ENCODE measurements at places on chromosomes 2 and 18.

GRCh38 chr2:20485612-20486388 is 38.9 kb downstream of the RHOB start:
- DNase-seq: no peak

- DNase-seq: no peak
These were observed 25.8 kb downstream of the CAB39 start for GRCh38 chr2:230738391-230738811.

DNA sequence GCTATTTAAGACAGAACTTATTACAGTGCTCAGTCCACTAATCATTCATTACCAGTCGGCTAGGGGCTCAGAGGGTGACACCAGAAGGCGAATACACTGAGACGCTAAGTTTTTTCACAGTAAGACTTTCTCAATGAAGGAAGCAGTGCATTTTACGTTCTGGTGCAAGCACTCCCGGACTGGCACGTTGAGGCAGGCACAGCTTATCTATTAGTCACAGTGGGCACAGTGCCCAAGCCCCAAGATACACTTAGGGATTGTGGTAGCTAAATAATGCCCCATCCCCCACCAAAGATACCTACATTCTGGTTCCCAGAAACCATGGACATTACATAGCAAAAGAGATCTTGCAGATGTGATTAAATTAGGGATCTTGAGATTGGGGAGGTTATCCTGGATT is 32.6 kb upstream of the BCL11A start:
- DNase-seq: no peak

GRCh38 chr2:231069379-231070054 is 12.8 kb downstream of the PSMD1 start:
- no peak for DNase-seq

DNA sequence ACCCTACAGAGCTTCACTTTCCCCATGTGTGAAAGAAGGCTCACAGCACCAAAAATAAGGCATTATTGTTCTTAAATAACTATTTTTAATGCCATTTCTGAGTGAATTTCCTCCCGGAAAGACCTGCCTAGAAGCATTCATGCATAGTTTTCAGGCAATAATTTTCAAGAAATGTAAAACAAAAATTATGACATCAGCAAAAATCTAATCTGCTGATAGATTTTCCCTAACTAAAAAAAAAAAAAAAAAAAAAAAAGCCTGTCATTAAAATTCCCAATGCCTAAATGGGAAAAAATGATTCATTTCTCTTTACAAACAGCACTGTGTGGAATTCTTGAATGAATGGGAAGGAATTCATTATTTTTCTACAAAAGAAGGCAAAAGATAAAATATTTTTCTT is 35.4 kb downstream of the ABCB11 start:
- DNase-seq: no peak

DNA sequence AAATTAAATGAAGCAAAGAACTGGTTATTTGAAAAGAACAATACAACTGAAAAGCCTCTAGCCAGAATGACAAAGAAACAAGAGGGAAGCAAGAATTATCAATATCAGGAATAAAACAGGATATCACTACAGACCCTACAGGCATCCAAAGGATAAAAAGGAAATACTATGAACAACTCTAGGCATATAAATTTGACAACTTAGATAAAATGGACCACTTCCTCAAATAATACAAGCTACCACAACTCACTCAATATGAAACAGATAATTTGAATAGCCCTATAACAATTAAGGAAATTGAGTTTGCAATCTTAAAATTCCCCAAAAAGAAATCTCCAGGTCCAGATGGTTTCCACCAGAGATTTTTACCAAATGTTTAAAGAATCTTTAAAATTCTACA is 19.8 kb downstream of the RPRD1A start:
- no peak for DNase-seq

DNA sequence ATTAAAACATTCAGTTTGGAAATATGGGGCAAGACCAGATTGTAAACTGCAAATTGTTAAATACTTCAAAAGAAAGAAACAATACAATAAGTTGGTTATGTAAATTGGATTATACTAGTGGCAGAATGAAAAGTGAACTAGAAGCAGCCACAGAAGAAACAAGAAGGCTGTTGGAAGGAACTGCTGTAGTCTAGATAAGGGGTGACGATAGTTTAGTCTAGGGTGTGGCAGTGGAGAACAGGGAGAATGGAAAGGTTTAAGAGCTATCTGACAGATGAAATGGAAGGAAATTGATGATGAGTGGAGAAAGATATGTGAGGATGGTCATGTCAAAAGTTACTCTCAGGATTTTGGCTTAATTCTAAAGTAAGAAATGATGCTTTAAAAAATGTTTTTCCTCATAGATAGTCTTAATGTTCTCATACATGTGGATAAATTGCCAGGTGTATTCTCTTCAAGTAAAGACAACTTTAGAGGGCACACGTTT is 179.7 kb downstream of the GPD2 start:
- no peak for DNase-seq

- peak; percentile 68 for DNase-seq
These were observed 300.9 kb downstream of the PHLPP1 start for GRCh38 chr18:63016270-63016669.

DNA sequence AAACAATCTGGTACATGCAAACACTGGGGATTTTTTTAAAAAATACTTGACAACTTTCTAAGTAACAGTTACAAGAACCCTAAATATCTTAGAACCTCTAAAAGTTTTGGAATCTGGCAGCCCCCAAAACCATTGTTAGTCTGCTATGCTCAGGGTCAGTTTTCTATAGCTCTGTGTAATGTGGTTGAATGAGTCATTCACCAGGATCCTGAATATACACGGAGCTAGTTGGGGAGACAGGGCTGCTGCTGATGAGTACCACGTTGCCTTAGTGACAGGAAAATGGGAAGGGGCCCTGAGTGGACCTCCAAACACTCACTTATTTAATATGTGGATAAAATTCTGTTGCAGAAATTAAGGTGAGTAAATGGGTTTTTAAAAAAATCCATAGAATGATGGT is 36.9 kb upstream of the TANC1 start:
- no peak for DNase-seq

DNA sequence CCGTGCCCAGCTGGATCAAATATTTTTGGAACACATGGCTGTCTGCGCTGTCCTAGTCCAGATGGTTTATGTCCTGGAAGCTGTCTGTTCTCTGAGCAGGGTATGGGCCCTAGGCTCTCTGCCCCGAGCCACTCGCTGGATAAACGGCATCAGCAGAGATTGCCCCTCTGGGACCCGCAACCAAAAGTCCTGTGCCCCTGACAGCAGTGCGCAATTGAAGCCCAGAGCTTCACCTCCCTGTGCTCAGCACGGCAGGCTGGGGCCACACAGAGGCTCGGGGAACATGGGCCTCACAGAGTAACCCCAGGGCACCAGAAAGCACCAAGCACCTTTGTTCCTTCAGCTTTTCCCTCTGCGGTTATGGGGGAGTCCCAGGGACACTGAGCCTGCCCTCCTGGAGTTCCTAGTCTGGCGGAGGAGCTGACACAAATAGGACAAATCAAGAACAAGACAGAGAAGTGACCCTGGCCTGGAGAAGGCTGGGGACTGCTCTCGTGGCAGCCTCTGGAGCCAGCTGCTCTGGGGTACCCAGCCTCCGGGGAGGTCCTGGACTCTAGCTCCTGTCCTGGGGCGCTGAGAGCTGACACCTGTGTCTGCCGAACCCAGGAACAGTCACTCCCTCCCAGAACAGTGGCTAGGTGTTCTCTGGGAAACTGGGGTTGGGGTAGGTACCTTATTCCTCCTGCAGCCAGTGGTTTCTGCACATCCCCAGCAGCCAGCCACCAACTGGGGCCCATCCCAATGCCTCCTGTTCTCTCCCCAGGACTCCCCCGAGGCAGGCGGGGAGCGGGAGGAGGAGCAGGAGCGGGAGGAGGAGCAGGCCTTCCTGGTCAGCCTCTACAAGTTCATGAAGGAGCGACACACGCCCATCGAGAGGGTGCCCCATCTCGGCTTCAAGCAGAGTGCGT is 12.3 kb downstream of the ARID5A start:
- peak; percentile 16 for DNase-seq

DNA sequence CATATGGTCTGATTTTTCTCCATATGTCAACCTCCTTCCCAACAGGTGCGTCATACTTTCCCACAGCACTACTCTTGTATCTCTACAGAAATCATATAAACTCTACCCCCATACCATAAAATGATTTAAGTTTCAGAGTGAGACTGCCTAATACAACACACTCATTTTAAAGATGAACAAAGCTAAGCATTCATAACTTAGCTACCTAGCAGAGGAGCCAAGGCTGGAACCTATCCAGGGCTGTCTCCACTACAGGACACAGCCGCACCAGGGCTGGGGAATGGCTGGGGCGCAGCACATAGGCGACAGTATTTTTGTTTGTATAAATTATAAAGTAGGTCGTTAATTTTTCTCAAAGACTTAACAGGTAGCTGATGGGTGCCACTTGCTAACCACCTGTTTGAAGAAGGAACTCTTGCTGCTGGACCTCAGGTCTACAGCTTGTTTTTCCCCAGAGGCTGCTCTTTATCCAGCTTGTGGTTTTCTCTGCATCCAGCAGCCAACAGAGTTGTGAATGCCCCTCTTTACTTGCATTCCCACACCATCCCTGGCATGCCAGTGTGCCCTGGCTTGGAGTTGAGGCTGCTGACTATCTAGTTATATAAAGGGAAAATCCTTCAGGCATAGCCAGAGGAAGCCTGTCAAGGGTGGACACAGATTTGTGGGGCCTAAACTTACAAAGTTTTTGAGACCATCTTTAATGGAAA is 62.0 kb downstream of the HNRNPLL start:
- no peak for DNase-seq

DNA sequence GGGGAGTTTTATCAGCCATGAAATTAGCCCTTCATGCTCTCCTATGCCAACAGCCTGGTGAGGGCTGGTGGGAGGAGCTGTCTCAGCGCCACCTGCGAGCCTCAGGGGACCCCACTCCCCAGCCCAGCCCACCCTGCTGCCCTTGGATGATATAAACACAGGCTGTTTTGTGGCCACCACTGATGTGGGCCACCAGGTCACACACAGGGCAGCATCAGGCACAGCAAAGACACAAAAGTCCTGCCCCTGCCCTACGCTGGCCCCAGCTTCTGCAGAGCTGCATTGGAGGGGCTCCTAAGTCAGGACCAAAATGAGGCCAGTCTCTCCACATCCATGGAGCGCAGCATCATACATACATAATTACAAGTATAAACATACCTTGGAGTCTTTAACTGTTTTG is 110.6 kb upstream of the TEX51 start:
- DNase-seq: no peak

DNA sequence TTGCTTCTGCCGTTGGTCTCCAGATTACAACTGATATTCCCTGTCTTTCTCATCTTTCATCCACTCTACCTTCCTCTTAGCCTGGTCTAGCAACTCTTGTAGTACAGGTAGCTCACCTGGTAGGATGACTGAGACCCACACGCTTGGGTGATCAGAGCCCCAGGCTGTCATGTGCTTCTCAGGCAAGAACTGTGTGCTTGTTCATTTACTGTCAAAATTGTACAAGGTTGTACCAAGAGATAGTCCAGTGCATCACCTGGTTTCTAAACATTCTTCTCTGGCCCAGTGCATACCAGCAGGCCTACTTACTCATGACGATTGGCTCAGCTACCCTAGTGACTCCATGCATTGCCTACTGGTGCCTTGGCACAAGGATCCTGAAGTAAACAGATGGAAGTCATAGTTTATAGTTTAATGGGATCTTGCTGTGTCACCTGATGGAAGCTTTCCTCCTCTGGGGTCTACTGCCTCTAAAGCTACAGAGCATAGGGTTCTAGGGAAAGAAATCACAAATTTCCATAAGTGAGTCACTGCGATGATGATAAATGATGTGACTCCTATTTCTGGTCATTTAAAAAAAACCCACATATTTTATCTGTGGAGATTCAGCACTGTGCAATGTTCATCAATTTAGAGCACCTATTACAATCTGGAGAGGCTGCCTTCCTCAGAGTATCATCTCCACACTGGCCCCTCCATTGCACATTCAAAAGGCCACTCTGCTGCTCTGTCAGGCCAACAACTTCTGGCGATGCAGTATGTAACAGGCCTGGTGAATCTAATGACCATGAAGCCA is 481.8 kb upstream of the MEIS1 start:
- DNase-seq: no peak

- no peak for DNase-seq
These were observed 896.1 kb downstream of the NRXN1 start for GRCh38 chr2:50135821-50136220.

DNA sequence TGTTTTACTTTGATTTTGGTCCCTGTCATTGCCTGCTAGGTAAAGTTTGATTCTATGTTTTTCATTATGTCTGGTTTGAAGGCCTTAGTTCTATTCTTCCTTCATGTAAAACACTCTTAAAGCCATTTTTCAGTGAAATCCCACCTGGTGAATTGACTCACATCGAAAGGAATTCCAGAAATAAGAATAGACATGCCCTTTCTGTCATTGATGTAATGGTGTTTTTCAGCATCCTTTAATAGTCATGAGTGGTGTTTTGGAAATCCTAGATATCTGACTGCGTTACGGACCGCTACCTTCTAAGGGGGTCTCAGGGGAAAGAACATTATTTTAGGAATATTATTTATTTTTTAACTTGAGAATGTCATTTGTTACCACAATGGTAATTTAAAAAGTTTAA is 104.5 kb upstream of the ZEB2 start:
- no peak for DNase-seq

GRCh38 chr2:217171874-217172273 is 312.0 kb upstream of the TNP1 start:
- no peak for DNase-seq

GRCh38 chr2:74419345-74419744 is 2.1 kb downstream of the C2orf81 start:
- no peak for DNase-seq

GRCh38 chr2:213016984-213017351 is 134.4 kb downstream of the IKZF2 start:
- DNase-seq: no peak
